Skeletal muscle cell (primary cell): ENCODE measurements at places on chromosomes 1 and 21.
A peak's percentile ranks its signal among the peaks of the same experiment; 100 is the strongest.

- no peak for DNase-seq
Observed at GRCh38 chr1:233172201-233172600, 123.3 kb downstream of the PCNX2 start.

- no peak for DNase-seq
Observed at GRCh38 chr1:112794654-112795239, 79.6 kb upstream of the PPM1J start.

- DNase-seq = no peak
Observed at GRCh38 chr1:47849005-47849521, 148.1 kb downstream of the TRABD2B start.

DNA sequence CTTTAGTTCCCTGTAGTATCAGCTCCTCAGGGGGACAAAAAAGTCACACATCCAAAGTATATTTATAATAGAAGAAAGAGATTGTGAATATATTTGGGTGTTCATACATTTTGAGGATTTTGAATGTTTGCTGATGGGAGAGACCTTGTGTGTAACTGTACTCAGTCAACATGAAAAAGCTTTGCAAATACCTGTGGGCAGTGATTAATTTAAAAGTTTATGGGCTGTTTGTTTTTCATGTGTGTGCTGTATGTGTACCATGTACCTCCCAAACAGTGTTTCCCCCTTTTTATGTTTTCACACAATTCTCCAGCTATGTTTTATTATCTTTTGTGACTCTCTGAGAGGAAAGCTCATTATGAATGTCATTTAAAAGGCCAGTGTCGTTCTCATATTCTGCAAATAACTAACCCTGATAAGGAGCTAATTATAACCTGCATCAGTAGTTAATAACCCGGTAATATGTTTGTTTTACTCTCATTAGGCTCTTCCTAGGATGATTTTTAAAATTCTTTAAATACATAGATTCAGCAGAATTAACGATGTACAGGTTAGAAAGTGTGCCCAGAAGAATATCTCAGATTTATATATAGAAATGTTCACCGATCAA lies 271.5 kb downstream of the NFIA start:
- DNase-seq = no peak

DNA sequence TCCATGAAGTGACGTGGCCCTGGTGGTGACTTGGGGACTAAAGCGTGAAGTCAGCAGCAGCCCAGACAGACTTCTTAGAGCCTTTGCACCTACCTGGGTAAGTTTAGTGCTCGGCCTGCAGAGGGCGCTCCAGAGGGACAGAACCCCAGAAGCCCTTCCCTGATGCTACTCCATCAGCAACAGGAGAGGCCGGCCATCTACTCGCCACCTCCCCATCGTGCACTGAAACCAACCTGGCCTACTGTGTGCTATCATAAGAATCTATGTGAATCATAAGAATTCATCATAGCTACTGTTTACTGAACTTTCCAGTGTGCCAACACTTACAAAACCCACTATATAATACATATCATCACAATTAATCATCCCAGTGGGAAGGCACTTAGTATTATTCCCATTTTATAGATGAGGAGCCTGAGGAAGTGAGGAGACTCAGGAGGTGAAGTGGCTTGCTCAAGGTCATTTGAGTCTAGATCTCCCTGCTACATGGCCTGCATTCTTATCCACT lies 7.9 kb upstream of the EDN2 start:
- no peak for DNase-seq

GRCh38 chr21:43287795-43288755 lies 119.3 kb downstream of the CRYAA start:
- no peak for DNase-seq

DNA sequence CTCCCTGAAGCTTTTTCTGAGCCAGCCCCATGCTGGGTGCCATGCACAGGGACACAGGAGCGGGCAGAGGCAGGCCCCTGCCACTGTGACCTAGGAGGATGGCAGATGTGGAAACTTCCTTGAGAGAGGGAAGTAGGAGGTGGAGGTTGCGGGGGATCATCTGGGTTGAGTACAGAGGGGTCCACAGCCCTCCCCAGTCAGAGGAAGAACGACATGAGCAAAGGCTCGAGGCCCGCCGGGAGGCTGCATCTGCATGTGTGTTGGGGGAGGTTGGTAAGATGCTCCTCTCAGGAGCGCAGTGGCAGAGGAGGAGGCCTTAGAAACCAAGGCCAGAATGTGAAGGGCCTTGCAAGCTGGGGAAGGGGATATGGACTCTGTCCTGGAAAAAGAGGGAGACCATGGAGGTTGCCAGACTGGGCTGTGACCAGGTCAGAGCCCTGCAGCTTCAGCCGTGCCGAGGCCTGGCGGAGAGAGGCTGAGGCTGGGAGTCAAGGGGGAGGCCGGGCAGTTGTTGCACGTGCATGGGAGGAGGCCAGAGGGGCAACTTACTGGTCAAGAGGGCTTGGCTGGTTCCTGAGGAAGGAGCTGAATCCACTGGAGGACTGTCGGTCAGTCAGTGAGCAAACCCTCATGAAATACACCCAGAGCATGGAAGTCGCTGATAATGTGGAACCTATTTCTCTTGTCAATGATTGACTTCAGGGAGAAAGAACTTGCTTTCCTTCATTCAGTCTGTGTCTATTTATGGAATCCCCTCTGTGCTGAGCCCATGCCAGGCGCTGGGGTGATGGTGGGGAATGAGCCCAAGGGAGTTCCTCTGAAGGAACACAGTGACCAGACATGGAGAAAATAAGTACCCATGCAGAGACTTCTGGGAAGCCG lies 31.7 kb downstream of the A3GALT2 start:
- no peak for DNase-seq

GRCh38 chr1:179127163-179127895 lies 45.5 kb downstream of the TOR3A start:
- DNase-seq = no peak

DNA sequence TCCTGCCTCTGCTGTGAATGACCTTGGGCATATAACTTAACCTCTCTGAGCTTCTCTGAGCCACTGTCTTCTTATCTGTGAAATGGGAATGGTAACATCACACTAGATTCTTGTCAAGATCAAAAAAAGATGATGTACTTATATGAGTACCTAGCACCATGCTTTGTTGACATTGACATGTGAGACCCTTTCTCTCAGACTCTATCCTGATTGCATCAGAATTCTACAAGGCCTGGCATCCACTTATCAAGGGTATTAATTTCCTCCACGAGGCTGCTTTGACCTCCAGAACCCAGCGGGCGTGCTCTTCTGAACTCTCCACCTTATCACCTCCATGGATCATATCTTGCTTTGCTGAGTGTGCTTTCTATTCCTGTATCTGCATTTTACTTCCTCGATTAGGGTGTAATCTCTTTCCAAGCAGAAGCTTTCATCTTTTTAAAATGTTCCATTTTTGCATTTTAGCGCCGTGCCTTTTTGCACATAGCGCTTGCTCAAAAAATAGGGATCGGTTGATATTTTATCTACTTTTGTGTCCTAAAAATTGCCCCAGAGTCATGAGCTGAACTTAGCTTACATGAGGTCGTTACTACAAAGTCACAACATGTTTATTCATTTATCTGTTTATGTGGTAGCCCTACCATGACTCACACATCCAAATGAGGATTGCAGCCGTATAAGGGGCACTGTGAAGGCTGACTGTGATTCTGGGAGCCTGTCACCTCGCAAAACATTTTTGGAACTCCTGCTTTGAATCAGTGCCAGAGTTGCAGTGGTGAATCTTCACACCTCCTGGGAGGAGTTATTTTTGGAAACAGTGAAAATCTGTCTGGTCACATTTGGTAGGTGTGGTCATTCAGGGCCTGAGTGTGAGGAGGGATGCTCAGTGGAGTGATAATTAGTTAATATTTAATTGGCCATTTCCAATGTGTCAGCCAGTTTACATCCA lies 63.2 kb downstream of the IER5 start:
- DNase-seq = no peak

GRCh38 chr1:19495000-19495656 lies 9.8 kb upstream of the CAPZB start:
- DNase-seq = no peak

- no peak for DNase-seq
Observed at GRCh38 chr1:59343576-59343840, 46.6 kb downstream of the FGGY start.

DNA sequence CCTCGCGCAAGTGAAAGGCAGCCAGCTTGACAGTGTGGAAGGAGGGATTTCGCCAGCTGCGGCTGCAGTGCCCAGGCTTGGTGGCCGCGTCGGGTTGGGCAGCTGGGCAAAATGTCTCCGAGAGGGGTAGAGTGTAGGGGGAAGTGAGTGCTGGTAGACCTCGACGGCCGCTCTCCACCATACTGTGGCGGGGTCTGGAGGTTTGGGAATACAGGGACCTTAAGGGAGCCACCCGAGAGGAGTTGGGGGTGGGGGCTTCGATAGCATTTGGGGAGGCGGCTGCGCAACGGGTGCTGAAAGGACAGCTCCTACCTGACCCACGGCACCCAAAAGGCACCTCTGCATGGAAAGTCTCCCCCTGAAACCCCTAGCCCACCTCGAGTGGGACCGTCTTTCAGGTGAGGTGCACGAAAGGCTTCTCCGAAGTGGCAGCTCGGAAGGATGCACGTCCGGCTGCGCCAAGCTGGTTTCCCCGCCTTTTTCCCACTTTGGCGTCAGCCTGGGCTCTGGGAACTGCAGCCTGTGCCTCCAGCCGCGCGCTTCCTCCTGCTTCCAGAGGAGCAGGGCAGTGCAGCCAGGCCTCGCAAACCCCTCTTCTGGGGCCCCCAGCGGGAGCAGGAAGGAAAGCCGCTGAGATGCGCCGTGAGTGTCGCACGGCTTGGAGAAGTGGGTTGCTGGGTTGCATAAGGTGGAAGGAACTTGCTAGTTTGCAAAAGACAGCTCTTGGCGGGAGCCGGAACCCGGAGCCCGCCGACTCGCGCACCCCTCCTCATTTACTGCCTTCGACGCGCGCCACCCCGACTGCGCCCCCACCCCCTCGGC lies 531 bp upstream of the HMGN2 start:
- peak; percentile 43 for DNase-seq

GRCh38 chr1:155209312-155209721 lies 822 bp downstream of the MTX1 start:
- DNase-seq = no peak

DNA sequence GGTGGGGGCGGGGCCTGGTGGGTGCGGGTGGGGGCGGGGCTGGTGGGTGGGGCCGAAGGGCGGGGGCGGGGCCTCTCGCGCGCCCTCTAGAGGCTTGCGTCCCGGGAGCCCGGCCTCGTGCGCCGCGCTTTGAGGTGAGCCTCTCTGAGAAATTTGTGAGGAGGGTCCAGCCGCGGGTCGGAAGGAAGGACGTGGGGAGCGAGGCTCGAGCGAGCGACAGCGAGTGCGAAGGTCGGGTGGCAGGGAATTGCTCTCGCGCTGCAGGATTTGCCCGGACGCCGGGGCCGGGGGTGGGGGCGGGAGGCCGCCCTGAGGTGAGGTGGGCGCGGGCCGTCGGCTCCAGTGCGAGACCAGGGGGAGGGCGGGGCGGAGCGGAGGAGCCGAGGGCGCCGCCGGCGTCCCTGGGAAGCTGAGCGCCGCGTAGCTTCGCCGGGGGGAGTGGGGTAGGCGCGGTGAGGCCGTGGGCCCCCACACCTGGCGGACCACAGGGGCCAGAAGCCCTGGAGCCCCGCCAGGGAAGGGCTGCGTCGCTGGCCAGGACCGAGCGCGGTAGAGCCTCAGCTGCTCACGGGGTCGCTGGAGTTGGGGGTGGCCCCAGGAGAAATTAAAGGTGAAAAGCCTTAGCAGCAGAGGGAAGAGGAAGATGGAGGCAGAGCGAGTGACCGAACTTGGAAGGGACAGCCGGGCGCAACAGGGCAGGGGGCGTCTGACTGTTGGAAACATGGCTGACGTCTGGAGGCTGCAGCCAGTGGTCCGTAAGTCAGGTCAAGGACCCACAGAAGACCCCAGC lies 754 bp upstream of the LSS start:
- no peak for DNase-seq

DNA sequence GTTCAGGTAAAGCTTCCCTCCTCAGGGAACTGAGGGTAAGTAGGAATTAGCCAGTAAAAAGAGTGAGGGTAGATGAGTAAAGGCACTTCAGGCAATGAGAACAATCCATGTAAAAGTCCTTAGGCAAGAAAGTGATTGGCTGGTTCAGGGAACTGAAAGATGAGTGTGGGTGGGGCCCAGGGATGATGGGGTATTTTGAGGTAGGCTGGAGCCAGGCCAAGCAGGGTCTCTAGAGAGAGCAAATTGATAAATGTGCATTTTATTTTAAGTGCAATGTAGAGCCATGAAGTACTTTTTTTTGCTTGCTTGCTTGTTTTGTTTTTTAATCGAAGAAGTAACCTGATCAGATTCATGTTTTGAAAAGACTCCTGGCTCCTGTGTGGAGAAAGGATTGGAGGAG lies 26.5 kb downstream of the OSBPL9 start:
- DNase-seq = no peak

DNA sequence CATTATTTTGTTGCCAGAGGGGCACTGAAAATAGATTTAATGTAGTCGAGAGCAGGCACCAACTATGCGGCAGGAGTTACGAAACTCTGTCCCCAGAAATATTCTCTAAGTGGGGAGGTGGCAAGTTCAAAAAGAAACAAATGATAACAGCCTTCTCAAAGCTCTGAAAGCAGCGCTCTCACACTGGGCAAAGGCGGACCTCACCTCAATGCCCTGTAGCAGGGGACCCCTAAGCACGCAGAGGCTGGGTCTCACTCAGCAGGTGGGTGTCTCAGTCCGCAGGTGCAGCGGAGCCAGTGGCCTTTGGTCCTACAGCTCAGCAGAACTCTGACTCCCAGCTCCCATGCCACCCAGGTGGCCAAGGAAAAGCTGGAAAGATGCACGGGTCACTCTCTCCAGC lies 21.8 kb upstream of the TMPRSS2 start:
- DNase-seq = no peak

GRCh38 chr21:39537571-39537970 lies 75.2 kb upstream of the B3GALT5 start:
- no peak for DNase-seq

DNA sequence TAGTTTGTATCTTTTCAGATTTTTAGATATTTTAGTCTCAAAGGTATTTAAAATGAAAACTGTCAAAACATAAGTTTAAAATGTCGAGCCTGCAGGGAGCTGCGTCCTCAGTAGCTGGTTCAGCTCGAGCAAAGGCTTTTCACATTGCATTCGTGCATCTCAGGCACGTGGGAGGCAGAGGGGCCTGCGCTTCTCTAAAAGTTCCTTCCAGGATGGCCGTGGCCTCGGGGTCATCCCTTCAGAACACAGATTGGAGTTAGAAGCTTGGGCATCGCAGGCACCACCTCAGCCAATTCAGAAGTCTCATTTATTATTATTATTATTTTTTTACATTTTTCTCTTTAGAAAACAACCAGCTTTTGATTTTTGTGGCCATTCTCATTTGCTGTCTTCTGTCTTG lies 66.9 kb upstream of the DIP2A start:
- no peak for DNase-seq

- no peak for DNase-seq
Observed at GRCh38 chr1:26017606-26018005, 4.0 kb upstream of the EXTL1 start.
